Right forelimb (tissue), 1 donor: ENCODE measurements at places on chromosomes 5 and 9.

GRCh38 chr5:151264113-151264512 lies 11.1 kb downstream of the GM2A start:
- DNase-seq, result no peak

GRCh38 chr5:120260651-120261050 lies 203.4 kb upstream of the PRR16 start:
- no peak for DNase-seq

DNA sequence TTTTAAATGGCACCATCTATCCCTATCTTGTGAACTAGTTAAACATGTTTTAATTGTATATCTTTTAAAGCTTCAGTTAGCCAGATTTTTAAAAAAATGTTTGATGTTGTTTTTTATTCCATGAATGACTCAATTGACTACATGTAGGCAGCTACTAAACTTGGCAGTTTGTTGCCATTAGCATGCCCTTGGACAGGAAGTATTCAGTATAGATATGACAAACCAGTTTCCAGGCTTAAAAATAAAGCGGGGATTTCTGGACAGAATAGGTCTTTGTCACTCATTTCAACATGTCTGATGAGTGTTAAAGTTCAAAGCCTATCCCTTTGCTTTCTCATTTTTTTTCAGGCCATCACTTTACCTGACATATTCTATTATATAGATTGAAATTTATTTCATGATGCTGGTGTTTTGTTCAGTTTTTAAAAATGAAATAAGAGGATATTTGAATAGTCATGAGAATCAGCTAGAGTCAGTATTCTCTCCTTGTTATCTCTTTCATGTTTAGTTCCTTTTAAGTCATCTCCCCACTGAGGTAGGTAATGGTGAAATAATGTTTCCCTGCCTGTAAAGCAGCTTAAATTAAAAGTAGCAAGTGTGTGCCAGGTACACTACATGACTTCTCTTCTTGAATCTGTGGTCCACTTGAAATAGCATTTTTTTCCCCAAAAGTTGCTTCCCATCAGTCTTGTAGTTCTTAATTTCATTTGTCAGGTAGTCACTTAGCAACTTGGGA lies 11.9 kb downstream of the TNFAIP8 start:
- no peak for DNase-seq

GRCh38 chr5:59790776-59791475 lies 102.6 kb downstream of the PDE4D start:
- no peak for DNase-seq

GRCh38 chr9:101574731-101575333 lies 19.9 kb downstream of the PPP3R2 start:
- DNase-seq, result no peak

DNA sequence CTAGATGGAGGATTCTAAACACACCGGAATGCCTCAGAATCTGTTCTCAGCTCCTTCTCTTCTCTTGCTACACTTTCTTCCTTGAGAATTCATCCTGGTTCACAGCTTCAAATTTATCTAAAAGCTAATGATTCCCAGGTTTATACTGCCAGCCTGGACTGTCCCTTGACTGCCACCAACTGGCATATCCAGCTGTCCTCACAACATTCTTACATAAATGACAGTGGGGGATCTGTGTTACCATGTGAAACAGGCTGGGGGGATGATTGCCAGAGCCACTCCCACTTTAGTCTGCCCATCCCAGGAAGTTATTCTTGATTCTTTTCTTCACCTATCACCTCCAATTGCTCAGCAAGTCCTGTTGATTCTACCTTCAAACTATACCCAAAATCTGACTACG lies 27.2 kb upstream of the ZFR start:
- DNase-seq, result no peak

- no peak for DNase-seq
Measured at GRCh38 chr5:115472271-115473025, 72.1 kb downstream of the FEM1C start.

DNA sequence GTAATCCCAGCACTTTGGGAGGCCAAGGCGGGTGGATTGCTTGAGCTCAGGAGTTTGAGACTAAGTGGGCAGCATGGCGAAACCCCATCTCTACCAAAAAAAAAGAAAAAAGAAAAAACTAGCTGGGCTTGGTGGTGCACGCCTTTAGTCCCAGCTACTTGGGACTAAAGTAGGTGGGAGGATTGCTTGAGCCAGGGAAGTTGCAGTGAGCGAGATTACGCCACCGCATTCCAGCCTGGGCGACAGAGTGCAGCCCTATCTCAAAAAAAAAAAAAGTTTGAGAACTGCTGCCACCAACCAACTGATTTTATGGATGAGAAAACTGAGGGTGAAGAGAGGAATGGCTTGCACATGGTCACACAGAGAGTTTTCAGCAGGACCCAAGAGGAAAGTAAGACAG lies 175.1 kb downstream of the DOCK8 start:
- DNase-seq, result no peak

DNA sequence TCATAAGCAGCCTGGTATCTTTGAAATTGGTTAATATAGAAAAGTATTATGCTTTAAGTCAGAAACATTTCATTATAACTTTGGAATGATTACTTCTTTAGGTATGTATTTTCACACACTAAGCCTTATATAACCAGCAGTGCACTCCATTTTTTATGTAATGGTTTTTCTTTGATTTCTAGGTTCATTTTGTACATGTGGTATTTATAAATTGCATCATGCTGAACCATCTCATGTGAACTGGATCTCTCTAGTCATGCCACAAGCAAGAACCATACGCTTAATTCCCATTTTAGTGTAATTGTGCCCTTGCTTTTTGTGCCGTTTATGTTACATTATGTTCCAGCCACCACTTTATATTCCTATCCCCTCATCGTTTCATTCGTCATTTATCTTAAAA lies 38.6 kb upstream of the SRP19 start:
- no peak for DNase-seq

GRCh38 chr5:139946440-139946839 lies 96.7 kb downstream of the NRG2 start:
- DNase-seq, result no peak

DNA sequence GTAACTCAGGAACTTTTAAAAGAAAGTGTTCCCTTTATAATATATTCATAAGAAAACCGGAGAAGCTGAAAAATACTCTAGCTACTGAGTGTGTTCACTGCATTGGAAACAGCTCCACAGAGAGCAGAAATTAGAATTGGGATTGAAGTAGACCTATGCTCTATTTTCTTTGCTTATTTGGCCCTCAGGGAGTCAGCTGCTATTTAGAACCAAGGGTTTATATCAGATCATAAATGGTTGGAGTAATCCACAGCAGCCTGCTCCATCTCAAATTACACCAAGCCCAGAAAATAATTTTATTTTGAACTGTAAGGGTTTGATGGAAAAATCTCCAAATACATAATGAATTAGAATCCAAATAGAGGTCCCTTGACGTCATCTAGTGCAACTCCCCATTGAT lies 202.6 kb downstream of the ADAMTSL1 start:
- DNase-seq, result no peak

DNA sequence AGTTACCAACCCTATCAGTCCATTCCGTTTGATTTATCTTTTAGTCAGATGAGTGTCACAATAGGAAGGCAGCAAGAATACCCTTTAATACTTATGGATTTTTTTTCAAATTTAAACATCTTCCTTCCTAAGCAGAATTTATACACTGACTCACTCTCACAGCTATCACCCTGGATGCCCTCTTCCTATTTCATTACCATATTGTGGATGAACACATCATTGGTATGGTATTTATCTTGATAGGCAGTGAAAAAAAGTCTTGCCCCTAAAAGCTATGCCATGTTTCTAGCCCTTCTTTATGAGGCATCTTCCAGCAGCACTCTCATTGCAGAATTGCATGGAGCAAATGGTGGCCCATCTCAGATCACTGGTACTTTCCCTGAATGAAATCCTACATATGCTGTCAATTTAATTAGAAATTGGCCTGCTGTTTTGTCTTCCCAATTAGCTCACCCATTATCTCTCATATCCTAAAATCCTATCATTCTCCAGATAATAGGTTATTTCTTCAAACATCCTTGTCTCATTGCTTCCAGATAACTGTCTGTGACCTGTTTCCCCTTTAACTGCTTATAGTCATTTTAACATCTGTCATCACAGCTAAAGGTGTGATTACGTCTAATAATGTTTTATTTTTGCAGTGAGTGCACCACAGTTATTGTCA lies 433.5 kb upstream of the POU5F2 start:
- DNase-seq, result no peak

DNA sequence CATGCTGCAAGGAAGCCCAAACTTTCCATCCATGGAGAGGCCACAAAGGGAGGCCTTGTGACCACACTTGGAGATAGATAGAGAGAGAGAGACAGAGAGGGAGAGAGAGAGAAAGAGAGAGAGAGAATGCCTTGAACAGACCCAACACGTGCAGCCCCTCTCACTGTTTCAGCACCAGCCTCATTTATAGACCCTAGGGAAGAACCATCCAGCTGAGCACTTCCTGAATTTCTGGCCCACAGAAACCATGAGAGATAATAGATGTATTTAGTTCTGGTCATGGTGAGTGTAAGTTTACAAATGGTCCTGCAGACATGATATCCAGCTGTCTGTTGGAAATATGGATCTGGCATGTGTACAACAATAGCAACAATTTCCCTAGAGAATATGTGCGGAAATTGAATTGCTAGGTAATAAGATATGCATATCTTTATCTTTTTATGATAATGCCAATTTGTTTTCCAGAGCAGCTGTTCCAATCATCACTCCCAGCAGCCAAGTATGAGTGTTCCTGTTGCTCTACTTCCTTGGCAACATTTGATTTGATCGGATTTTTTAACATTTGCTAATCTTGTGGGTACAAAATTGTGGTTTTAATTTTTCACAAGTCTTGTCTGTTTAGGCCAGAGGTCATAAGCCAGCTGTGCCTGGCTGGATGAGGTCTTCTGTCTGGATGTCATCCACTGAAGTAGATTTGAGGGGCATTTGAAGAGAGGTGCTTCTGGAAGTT lies 217.3 kb upstream of the IL12B start:
- DNase-seq, result no peak

DNA sequence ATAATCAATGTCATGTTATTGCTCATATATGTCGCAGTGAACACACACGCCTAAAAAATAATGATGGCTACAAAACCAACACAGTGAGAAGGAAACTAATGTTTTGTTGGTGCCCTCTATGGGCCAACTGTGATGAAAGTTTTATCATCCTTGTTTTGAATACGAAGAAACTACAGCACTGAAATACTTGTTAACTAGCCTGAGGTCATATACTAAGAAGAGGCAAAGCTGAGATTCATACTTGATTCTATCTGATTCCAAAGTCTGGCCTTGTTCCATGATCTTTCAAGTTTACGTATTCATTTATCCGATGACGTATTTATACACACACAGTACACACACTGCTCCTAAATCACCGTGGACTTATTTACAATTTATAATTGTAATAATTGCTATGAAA lies 16.1 kb upstream of the DRD1 start:
- DNase-seq, result no peak

- DNase-seq, result no peak
Measured at GRCh38 chr9:75953218-75953617, 62.7 kb downstream of the PCSK5 start.

GRCh38 chr5:14143841-14144585 lies 871 bp downstream of the TRIO start:
- peak; percentile 76 for DNase-seq

DNA sequence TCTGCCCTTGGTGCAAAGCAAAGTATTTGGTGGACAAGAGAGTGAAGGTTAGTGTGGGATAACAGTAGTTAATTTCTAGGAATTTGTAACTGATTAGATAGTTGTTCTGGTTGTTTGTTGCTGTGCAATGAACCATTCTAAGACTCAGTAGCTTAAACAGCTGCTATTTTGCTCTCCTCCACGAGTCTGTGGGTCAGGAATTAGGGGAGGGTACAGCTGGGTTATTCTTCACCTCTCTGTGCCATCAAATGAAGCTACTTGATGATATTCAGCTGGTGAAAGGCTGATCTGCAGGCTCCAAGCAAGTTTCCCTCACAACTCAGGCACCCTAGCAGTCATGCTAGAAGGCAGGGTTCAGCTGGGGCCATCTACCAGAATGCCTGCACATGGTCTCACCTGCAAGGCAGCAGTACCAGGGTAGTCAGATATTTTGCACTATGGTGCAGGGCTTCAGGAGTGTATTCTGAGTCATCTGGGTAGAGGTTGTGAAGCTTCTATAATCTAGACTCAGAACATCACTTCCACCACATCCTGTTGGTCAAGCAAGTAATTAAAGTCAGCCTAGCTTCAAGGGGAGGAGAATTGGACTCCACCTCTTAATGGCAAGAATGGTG lies 159.5 kb upstream of the SLC28A3 start:
- no peak for DNase-seq

GRCh38 chr5:138271281-138271680 lies 3.1 kb downstream of the GFRA3 start:
- DNase-seq, result no peak

DNA sequence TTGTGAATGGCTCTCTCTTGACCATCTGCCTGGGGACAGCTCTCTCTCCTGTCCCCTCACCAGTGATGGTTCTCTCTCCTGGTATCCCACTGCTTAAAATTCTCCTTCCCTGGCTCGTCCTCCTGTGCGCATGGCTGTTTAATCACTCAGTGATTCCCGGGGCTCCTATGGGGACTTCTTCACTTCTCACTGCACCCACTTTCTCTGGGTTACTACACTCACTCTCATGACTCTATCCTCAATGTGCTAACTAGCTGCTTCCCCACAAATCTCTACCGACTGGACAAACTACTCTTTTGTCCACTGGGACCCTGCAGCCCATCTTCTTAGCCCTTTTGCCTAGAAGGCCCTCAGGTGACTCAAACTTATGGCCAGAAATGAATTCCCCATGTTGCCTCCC lies 89.1 kb upstream of the TBC1D2 start:
- DNase-seq, result no peak

DNA sequence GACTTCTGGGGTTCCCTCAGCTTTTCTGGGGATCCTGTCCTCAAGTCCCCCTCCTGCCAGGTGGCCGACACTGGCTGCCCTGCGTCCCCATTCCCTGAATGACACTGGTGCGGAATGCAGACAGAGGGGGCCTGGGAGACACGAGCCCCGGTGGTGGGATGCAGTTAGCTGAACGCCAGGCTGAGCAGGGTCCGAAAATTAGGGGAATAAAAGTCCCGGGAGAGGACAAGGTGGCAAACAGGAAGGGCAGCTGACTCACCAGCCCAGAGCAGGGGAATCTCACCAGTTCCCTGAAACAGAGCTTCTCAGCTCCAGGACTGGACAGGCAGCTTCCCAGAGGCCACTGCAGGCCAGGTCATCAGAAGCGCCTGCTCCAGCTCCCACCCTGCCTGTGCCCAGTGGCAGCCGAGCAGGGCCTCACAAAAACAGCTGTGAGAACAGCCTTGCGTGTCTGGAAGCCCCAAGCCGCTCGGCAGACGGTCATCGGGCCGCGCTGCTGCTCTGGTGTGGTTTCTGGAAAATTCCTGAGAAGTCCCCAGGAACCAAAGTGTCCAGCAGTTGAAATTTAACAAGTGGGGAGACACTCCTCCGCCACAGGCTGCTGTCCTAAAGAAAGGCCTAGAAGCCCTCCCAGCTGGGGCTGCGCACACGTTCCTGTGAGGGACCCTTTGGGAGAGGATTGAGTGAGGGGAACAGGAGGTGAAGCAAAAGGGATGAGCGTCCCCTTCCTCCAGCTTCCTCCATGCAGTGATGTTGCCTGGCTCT lies 47.6 kb upstream of the EXOC3 start:
- no peak for DNase-seq

GRCh38 chr9:113909421-113909820 lies 33.3 kb downstream of the ZNF618 start:
- DNase-seq, result no peak

GRCh38 chr5:53219610-53220009 lies 110.1 kb upstream of the MOCS2 start:
- DNase-seq, result no peak
